Right lobe of liver (tissue), 6 donors: ENCODE measurements at places on chromosomes 2 and 18. TPM values are rescaled to one million over a fixed set of nuclear protein-coding genes. Genes with fewer than 3 reads are reported as not detected.

The CHAC2 gene
- total RNA-seq = 2.4 TPM

The MAP3K19 gene
- not detected for total RNA-seq

GRCh38 chr18:34991561-34991960 is 49.7 kb upstream of the MAPRE2 start:
- DNase-seq = no peak
- H3K36me3 ChIP-seq = no peaks in the 10 kb centered on the region
- no peaks in the 10 kb centered on the region for H3K4me1 ChIP-seq
- H3K27ac ChIP-seq = no peak overlapping the region
- no peak overlapping the region for H3K4me3 ChIP-seq

DNA sequence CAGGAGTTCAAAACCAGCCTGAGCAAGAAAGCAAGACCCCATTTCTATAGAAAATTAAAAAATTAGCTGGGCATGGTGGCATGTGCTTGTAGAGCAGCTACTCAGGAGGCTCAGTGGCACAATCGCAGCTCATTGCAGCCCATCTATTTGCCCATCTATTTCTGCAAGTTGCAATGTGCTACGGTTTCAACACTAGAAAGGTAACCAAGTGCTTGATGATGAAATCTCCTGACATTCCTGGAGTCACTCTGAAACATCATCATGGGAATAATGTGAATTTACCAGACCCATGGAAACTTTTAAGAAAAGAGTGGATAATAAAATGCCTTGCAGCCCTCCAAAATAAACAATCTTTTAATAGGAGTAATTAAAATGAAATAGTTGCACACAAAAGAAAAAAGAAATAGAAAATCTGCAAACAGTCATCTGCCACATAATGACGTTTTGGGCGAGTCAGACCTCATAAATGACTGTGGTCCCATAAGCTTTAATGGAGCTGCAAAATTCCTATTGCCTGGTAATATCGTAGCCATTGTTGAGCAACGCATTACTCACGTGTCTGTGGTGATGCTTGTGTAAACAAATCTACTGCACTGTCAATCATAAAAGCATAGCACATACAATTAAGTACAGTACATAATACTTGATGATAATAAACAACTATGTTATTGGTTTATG is 46.6 kb upstream of the AMMECR1L start:
- H3K27ac ChIP-seq = no peak overlapping the region
- no peaks in the 10 kb centered on the region for H3K36me3 ChIP-seq
- H3K4me3 ChIP-seq = no peak overlapping the region
- no peaks in the 10 kb centered on the region for H3K4me1 ChIP-seq
- DNase-seq = no peak
- no peaks in the 10 kb centered on the region for H3K27me3 ChIP-seq

DNA sequence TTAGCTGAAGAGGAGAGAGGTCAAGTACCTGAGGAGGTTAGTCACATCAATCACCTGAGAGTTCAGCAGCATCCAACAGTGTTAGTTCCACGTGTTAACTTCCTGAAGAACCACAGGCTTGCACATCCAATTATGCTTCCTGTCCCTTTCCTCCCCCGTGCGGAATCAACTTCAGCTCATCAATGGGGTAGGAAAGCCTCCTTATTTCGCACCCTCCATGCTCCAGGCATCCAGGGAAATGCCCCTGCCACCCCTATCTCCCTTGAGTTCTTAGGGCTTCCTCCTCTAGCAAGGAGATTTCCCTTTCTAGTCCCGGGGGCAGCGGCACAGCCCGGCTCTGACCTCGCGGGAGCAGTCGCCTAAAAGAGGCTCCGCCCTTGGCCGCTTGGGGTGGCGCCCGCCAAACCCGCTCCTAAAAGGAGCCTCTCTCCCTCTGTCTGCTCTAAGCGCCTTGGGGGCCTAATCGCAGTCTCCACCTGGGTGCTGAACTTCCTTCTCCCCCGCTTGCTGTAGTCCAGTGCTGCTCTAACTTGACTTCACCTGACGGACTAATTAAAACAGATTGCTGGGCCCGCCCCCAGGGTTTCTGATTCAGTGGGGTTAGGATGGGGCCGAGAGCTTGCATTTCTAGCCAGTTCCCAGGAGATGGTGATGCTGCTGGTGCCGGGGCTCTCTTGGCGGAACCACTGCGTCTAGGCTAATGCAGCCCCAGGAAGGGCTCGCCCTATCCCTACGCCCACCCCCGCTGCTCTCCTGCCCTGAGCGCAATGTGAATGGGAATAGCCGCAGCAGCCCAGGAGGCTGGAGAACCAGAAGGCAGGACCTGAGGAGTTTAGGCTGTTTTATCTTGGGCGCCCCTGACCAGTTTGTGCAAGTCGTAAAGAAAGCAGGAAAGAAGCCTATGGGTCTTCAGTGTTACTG is 3.4 kb upstream of the TET3 start:
- no peaks in the 10 kb centered on the region for H3K27me3 ChIP-seq
- DNase-seq = peak; percentile 59
